ENCODE measurements at places on chromosomes 11 and 22.

GRCh38 chr11:33692013-33692504, 8.6 kb downstream of the C11orf91 start:
- peak; percentile 95 for DNase-seq

DNA sequence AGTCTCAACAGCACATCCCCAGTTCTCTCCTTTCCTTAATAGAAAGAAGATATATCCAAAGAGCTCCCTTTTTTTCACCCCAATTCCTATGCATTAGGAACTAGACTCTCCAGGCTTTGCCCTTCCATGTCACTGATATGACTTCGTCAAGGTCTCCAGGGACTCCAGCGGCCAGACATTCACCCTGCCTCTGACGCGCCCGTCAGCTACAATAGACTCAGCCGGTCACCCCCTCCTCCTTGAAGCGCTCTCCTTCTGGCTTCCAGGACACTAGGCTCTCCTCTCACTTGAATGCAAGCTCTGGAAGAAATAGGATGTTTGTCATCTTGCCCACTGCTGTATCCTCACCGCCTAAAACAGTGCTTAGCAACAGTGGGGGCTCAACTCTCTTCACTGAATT, 14.9 kb upstream of the ELFN2 start:
- DNase-seq: no peak

DNA sequence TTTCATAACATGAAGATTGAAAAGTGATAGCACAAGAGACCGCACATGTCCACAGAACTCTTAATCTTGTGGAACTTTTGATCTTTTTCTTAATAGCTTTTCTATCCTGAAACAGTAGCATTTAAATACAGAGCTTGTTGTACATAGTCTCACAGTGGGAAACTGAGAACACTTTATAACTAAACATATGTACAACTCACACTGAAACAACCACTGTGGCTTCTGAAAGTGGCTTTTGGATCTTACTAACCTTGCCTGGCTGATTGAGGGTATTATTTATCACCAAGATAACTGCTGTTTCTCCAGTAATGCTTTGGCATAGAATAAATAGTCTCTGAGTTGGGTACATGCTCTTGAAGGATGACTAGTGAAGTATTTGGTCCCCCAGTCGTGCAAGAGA, 10.2 kb downstream of the BARX2 start:
- DNase-seq: no peak

GRCh38 chr11:74717221-74717969, 13.8 kb downstream of the CHRDL2 start:
- DNase-seq: peak; percentile 56

DNA sequence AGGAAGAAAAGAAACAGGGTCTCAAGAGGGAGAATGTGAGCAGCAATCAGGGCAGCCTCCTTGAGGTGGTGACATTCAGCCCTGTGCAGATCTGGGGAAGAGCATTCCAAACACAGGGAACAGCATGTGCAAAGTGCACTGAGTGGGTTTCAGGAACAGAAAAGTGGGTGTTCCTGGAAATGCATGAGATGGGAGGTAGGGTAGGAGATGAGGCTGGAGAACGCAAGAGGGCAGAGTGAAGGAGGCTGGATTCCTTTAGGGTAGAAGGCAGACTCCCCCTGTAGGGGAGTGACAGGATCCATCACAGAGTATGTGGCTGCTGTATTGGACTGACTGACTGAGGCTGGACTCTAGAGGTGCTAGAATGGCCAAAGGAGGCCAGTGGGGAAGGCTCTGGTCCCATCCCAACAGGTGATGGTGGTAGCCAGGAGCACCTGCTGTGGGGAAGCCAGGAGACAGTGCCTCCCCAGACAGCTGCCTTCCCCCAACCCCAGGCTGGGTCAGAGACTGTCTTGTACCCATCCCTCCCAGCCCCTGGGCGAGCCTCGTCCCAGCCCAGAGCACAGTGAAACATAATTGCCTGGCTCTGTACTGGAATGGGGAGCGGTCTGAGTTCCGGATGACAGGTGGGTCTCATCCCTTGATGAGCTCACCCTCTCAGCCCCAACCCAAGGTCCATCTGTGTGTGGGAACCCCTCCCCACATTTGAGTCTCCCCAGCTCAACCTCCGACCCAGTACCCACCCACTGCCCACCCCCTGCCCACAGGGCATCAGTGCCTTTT, 419.4 kb downstream of the MN1 start:
- no peak for DNase-seq

GRCh38 chr11:78526497-78527146, 48.0 kb downstream of the NARS2 start:
- no peak for DNase-seq

DNA sequence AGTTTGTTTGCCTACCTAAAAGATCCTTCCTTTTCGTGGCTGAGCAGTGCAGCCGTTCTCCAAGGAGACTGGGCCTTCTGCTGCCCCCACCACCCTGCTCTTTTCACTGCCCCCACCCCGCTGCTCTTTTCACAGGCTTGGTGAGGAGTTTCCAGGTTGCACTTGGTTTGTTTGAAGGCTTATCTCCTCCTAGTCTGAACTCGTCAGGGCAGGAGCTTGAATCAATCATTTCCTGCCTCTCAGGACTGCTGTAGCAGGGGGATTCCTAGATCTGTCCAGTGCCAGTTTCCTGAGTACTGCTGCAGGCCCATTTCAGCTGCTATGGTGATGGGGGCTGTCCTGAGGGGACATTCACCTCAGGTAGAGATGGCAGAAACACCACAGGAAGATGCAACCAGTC, 10.0 kb downstream of the MED15 start:
- no peak for DNase-seq

DNA sequence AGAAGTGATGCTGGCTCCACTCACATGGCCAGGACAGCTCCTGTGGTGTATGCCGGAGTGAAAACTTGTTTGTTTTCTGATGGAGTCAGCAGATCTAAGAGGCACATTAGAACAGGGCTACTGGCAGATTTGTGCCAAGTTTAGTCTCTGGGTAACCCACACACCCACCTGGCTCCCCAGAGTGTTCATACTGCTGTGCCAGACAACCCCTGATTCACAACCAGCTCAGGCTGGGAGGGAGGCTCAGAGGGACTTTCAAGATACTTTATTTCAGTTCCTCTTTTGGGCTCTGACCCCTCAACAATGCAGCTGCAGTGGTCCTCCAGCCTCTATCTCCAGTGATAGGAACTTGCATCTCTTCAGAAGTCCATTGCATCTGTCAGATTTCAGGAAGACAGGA, 8.5 kb downstream of the NTM start:
- no peak for DNase-seq

- DNase-seq: no peak
Observed at GRCh38 chr11:21059879-21060278, 390.5 kb downstream of the NELL1 start.

GRCh38 chr11:706439-706956, 467 bp downstream of the EPS8L2 start:
- peak; percentile 70 for DNase-seq

GRCh38 chr11:128686021-128686741, 7.7 kb upstream of the FLI1 start:
- no peak for DNase-seq

DNA sequence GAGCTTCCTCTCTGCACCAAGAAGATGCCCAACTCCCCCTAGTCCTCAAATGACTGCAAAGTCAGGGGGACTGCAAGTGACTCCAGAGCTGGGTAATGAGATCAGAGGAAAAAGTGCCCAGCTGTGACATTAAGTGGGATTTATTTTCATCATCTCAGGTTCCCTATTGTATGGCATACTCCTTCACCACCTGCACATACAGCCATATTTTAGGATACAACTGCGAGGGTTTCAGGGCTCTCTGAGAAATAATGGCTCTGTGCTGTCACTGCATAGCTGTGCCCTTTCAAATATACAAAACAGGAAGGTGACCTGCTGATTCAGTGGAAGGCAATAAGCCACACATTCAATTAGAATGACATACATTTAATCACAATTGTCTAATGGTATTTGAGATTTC, 45.6 kb upstream of the PLET1 start:
- no peak for DNase-seq

DNA sequence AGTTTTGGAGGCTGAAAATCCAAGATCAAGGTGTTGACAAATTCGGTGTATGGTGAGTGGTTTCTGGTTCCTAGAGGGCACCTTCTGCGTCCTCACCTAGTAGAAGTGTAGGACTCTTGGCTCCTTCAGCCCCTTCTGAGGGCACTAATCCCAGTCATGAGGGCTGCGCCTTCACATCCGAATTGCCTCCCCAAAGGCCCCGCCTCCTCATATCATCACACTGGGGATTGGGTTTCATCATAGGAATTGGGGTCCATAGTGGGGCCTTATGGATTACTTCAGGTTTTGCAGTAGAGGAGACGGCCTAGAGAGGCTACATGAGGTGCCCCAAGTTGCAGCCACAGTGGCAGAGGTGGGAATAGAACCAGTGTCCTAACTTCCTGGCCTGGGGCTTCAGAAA, 87.1 kb downstream of the CEP164 start:
- no peak for DNase-seq

DNA sequence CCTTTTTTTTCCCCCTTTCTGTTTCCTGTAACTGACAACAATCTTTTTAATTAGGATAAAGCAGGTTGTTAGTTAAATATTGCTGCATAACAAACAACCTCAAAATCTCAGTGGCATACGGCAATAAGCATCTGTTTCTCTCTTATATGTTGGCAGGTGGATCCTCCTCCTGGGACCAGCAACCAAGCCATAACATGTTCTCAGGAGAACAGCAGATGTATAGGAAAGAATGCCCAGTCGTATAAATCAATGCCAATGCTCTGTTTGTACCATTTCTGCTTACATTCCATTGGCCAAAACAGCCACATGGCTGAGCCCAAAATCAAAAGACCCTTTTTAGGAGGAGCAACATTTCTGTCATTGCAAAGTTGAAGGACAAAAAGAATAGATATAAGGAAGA, 445.7 kb downstream of the AASDHPPT start:
- no peak for DNase-seq

- no peak for DNase-seq
Observed at GRCh38 chr11:112579282-112579681, 318.6 kb upstream of the PLET1 start.

- no peak for DNase-seq
Observed at GRCh38 chr11:78310500-78310909, 107.1 kb downstream of the GAB2 start.

DNA sequence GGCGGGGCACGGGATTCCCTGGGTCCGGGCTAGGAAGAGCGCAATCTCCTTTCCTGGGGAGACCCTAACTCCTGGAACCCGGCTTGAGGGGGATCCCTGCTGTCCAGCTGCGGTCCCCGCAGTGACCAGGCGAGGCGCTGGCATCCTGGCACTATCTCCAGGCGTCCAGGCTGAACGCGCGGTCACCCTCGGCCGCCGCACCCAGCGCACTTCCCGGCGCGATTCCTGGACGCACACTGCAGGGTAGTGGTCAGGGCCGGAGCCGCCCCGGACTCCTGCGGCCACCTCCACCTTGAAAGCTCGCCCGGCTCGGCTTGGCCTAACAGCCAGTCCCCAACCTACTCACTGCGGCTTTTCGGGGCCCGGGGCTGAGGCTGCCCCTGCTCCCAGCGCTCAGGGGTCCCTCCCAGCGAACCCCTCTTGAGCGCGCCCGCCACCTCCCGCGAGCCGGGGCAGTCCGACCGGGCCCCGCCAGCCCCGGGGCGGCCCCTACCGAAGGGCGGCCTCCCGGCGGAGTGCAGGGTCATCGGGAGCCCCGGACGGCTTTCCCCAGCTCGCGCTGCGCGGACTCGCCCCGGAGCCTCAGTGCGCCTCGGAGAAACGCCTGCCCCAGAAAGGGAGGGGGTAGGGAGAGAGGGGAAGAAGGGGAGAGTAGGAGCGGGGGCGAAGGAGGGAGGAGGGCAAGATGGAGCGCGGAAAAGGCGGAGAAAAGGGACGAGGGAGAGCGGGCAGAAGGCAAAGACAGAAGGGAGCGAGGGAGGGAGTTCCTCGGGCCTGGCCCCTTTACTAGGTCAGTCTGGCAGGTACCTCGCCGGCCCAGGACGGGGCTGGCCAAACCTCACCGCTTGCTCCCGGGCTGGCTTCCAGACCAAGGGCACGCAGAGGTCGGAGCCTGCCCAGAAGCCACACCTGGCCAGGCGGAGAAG, 1.0 kb downstream of the POU2AF3 start:
- DNase-seq: peak; percentile 80

- DNase-seq: no peak
Observed at GRCh38 chr22:44026066-44026629, 2.0 kb downstream of the PARVB start.

GRCh38 chr11:65040520-65040846, 527 bp upstream of the SAC3D1 start:
- no peak for DNase-seq

DNA sequence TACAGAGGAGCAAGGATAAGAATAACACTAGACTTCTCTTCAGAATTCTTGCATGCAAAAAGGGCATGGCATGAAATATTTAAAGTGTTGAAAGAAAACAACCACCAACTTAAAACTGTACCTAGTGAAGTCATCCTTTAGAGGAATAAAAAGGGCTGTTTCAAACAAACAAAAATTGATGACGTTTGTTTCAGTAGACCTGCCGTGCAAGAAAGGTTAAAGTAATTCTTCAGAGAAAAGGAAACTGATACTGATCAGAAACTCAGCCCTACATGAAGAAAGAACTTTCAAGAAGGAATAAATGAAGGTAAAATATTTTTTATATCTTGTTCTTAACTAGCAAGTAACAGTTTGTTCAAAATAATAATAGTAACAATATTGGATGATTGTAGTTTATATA, 27.5 kb downstream of the MRGPRX2 start:
- DNase-seq: no peak

- DNase-seq: peak; percentile 22
Observed at GRCh38 chr11:27754035-27755017, 54.1 kb upstream of the BDNF start.

- peak; percentile 24 for DNase-seq
Observed at GRCh38 chr22:27267145-27267544, 534.4 kb downstream of the MN1 start.

- DNase-seq: peak; percentile 91
Observed at GRCh38 chr11:44538375-44539054, 26.9 kb upstream of the CD82 start.

DNA sequence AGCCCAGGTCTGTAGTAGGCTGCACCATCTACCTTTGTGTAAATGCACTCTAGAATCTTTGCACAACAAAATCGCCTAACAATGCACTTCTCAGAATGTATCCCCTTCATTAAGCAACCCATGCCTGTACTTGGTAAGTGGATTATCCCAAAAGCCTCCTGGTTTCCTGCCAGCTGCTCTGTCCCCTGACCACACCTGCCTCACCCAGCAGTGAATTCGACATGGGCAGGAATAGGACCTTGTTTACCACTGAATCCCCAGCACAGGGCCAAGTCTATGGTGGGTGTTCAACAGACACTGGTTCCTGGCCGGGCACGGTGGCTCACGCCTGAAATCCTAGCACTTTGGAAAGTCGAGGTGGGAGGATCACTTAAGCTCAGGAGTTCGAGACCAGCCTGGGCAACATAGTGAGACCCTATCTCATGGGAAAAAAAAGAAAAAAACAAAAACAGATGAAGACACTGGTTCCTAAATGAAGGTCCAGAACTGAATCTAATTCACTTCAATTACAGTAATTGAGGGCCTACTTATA, 5.1 kb upstream of the SYCE3 start:
- DNase-seq: no peak

- DNase-seq: peak; percentile 36
Observed at GRCh38 chr11:27395556-27396258, 32.7 kb upstream of the CCDC34 start.

Measured in adipocyte (in vitro differentiated cells).